GM19239 (cell line): ENCODE measurements at places on chromosomes 12 and 14.

DNA sequence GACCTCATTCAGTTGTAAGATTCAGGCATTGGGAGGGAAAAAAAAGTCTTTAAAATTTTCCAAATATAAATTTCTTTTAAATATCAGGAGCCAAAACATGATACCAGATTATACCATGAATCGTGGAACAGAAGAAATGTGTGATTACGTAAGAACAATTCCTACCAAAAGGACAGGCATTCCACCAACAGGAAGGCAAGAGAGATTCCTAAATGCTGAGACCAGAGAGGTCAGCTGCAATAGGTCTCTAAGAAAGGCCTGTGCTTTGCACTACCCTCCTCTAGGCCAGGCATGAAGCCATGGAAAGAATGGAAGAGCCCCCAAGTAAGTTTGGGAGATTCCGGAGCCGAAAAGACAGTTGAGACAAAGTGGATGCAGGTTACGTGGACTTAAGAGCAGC lies 83.7 kb downstream of the PTGER2 start:
- DNase-seq: no peak

DNA sequence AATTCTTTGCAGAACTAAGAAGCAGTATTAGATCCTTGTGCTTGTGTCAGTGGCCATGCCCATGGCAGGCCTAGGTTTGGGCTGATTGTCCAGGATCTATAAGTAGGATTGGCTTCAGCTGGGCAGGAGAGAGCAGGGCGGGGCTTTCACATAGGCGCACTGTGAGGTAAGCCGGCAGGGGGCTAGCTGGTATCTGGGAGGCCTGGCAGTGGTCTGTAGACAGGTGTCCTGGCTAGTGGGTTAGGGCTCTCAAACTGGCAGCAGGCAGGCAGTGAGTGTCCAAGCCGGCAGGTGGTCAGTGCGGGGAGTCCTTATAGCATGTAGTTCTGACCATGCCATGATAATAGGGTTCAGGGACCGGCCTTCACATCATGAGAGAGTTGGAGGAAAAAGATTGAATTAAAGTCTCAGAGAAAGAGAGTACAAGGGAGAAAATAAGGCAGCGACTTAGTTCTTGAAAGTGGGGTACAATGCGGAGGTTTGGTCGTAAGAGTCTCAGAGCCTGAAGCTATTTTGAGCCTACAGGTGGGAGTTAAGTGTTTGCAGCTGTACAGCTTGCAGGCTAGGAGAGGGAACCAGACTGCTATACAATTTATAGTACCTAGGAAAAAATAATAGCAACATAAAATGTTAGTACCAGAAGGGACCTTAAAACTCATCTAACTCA lies 137.4 kb downstream of the TPH2 start:
- DNase-seq: no peak

- no peak for DNase-seq
These were observed 459.8 kb downstream of the EGLN3 start for GRCh38 chr14:33491112-33491511.

GRCh38 chr14:55448141-55448614 lies 7.8 kb upstream of the TBPL2 start:
- DNase-seq: no peak

DNA sequence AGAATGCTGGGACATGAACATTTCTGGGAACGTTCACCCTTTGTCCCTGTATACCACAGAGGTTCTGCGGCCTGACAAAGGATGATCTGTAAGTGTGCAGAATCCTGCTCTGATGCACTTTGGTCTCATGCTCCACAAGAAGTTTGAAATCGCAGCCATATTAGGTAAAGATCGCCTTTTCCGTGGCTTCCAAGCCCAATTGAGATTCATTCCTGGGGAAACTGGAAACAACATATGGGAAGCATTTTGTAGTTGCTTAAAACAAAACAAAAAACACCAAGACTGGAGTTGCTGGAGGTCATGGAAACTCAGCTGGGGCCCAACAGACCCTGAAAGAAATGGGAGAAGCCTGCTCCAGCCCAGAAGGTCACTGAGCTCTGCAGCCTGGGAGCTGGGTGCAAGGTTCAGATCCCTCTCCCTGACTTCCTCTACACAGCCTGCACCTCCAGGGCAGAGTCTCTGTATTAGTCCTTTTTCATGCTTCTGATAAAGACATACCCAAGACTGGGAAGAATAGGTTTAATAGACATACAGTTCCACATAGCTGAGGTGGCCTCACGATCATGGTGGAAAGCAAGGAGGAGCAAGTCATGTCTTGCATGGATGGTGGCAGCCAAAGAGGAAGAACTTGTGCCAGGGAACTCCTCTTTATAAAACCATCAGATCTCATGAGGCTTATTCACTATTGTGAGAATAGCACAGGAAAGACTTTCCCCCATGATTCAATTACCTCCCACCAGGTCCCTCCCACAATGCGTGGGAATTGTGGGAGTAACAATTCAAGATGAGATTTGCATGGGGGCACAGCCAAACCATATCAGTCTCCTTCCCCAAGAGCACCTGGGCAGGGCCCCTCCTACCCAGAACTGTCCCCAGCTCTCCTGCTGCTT lies 60.8 kb upstream of the CHGA start:
- no peak for DNase-seq

DNA sequence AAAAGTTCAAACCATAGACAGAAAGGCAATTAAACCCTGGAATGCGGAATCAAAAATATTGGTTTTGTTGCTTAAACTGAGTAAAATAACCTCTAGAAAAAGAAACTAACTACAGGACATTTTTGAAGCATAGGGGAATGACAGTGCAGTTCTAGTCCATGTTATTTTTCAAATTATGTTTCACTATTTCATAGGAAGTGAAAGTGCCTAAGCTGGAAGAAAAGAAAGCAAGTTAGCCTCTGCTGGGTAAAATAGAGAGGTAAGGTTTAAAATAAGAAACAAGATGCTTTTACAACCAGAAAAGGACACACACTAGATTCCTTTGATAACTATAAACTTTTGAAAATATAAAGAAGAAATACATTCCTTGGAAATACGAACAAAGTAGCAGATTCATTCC lies 1.1 kb downstream of the CLECL1 start:
- DNase-seq: no peak

- no peak for DNase-seq
These were observed 349 bp upstream of the FAM177A1 start for GRCh38 chr14:35045798-35046047.

GRCh38 chr12:55652352-55652751 lies 15.7 kb downstream of the OR10P1 start:
- no peak for DNase-seq

DNA sequence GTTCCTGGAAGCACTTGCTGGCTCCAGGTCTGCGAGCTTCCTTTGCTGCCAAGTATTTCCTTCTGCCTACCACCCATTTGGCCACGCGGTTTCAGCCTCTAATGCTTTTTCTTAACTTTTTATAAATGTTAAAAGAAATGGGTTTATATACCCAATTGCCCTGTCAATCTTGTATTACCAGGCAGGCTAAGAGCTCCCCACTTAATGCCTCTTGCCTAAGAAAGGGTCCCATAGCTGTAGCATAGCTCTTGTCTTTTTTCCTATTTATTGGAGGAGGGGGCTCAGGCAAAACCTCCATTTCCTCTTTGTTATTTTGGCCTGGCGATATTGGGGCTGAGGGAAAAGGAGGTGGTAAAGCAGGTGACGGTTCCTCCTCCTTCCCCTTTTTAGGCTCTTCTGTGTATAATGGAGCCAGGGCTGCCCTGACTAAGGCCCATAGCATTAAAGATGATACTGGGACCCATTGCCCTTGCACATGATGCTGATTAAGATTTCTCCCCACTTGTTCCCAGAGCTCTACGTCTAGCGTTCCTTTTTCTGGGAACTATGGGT lies 21.6 kb upstream of the BLTP3B start:
- no peak for DNase-seq
